Lung (tissue), 17 donors: ENCODE measurements at places on chromosomes 3 and 15. TPM values are rescaled to one million over a fixed set of nuclear protein-coding genes. Genes with fewer than 3 reads are reported as not detected.

GRCh38 chr3:31129241-31129640, 234.8 kb upstream of the GADL1 start:
- H3K36me3 ChIP-seq, result no peaks in the 10 kb centered on the region
- no peaks in the 10 kb centered on the region for H3K4me1 ChIP-seq
- H3K27ac ChIP-seq, result no peak overlapping the region
- no peaks in the 10 kb centered on the region for H3K27me3 ChIP-seq

DNA sequence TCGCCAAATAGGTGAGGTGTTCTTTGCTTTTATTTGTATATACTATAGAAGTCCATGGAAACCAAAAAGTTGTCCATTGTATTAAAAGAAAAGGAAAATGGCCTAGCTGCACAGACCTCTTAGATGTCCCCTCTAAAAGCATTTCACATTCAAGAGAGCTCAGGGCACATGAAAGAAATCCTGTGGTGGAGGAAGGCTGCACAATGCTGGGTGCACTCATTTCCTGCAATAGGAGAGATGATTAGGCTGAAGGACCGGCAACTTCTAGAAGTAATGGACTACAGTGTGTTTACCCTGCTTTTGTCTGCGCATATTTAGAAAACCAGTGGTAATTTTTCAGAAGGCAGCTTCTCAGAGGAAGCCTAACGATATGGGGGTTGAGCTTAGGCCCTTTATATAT, 25.4 kb downstream of the PPM1L start:
- no peak overlapping the region for H3K4me3 ChIP-seq
- no peaks in the 10 kb centered on the region for H3K36me3 ChIP-seq
- peaks cover 11% of the 10 kb centered on the region for H3K4me1 ChIP-seq
- H3K27ac ChIP-seq, result no peak overlapping the region

GRCh38 chr15:70121624-70122302, 24.0 kb upstream of the TLE3 start:
- H3K4me3 ChIP-seq, result no peak overlapping the region
- peak; percentile 70 for DNase-seq
- no peaks in the 10 kb centered on the region for H3K27me3 ChIP-seq
- no peaks in the 10 kb centered on the region for H3K36me3 ChIP-seq

DNA sequence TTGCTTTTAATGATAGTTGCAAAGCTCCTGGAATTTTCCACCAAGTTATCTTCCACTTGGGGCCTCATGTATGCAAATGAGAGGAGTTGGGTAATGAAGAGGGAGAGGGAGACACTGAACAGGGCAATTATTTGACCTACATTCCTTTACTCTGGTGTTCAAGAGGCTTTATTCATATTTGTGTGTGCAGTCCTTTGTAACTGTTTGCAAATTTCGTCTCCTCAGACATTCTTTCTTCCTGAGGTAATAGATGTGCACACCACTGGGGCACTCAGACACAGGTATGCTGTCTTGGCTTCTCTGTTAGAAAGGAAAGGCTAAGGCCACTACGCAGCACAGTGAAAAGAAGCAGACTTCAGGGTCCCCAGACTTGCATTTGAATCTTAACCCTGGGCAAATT, 189.7 kb upstream of the IL12A start:
- H3K4me3 ChIP-seq, result no peak overlapping the region
- no peak overlapping the region for H3K27ac ChIP-seq
- H3K27me3 ChIP-seq, result no peaks in the 10 kb centered on the region
- peak; percentile 72 for DNase-seq
- no peaks in the 10 kb centered on the region for H3K4me1 ChIP-seq

GRCh38 chr3:130374908-130375307, 29.4 kb downstream of the COL6A5 start:
- H3K4me1 ChIP-seq, result peaks cover 4% of the 10 kb centered on the region
- no peak overlapping the region for H3K4me3 ChIP-seq
- H3K27ac ChIP-seq, result no peak overlapping the region

- no peaks in the 10 kb centered on the region for H3K36me3 ChIP-seq
- H3K27me3 ChIP-seq, result no peaks in the 10 kb centered on the region
- no peaks in the 10 kb centered on the region for H3K4me1 ChIP-seq
- H3K27ac ChIP-seq, result no peak overlapping the region
- peak; percentile 49 for DNase-seq
These were observed 457.0 kb upstream of the ONECUT1 start for GRCh38 chr15:53247041-53247708.

DNA sequence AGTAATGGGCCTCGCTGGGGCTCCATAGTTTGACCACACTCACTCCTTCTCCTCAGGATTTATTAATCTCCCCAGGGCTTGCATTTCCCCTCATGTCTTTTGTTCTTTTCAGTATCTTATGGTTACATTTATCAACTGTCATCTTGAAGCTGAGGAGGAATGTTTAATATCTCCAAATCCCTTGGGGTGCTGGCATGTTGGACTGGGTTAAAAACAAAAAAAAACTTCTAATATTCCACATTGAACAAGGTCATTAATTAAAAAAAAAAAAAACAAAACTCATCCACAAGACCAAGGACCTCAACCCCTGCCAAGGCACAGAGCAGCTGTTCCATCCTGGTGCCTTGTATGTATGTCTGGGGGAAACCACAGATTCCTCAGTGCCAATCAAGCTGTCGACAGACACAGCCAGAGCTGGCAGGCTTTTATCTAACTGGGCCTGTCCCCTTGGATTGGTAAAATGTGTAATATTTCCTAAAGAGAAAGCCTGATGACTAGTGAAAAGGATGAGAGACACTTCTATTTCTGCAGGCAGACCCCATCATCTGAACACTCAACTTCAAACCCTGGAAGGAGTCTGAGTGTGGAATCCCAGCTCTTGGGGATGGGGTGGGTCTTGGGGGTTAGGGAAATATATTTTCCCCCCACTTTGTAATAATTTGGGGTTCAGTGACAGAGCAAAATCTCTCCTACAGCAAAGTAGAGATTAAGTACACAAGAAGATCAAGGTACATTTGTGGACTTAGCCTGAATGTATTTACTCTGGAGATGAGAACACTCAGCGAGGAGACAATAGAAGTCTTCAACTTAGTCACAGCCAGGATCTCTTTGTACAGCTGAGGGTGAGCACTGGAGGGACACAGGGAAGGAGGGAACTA, 69.1 kb downstream of the TTC23 start:
- H3K4me3 ChIP-seq, result no peak overlapping the region
- no peak for DNase-seq
- no peaks in the 10 kb centered on the region for H3K27me3 ChIP-seq
- peak overlapping the region; percentile 43 for H3K27ac ChIP-seq
- peaks cover 4% of the 10 kb centered on the region for H3K4me1 ChIP-seq
- peaks cover 7% of the 10 kb centered on the region for H3K36me3 ChIP-seq

GRCh38 chr3:161950318-161950868, 453.8 kb downstream of the OTOL1 start:
- no peak overlapping the region for H3K27ac ChIP-seq
- no peaks in the 10 kb centered on the region for H3K4me1 ChIP-seq
- DNase-seq, result peak; percentile 42
- H3K4me3 ChIP-seq, result no peak overlapping the region
- no peaks in the 10 kb centered on the region for H3K27me3 ChIP-seq
- H3K36me3 ChIP-seq, result no peaks in the 10 kb centered on the region

- DNase-seq, result no peak
- no peak overlapping the region for H3K4me3 ChIP-seq
- no peaks in the 10 kb centered on the region for H3K36me3 ChIP-seq
These were observed 5.4 kb upstream of the MASP1 start for GRCh38 chr3:187296911-187297310.

- no peak overlapping the region for H3K4me3 ChIP-seq
- no peaks in the 10 kb centered on the region for H3K36me3 ChIP-seq
- DNase-seq, result no peak
These were observed 368.0 kb upstream of the AGTR1 start for GRCh38 chr3:148329481-148330235.

- no peak overlapping the region for H3K4me3 ChIP-seq
- DNase-seq, result no peak
- no peak overlapping the region for H3K27ac ChIP-seq
- H3K4me1 ChIP-seq, result peaks cover 3% of the 10 kb centered on the region
- H3K27me3 ChIP-seq, result no peaks in the 10 kb centered on the region
These were observed 46.4 kb upstream of the KLF13 start for GRCh38 chr15:31280046-31280830.

DNA sequence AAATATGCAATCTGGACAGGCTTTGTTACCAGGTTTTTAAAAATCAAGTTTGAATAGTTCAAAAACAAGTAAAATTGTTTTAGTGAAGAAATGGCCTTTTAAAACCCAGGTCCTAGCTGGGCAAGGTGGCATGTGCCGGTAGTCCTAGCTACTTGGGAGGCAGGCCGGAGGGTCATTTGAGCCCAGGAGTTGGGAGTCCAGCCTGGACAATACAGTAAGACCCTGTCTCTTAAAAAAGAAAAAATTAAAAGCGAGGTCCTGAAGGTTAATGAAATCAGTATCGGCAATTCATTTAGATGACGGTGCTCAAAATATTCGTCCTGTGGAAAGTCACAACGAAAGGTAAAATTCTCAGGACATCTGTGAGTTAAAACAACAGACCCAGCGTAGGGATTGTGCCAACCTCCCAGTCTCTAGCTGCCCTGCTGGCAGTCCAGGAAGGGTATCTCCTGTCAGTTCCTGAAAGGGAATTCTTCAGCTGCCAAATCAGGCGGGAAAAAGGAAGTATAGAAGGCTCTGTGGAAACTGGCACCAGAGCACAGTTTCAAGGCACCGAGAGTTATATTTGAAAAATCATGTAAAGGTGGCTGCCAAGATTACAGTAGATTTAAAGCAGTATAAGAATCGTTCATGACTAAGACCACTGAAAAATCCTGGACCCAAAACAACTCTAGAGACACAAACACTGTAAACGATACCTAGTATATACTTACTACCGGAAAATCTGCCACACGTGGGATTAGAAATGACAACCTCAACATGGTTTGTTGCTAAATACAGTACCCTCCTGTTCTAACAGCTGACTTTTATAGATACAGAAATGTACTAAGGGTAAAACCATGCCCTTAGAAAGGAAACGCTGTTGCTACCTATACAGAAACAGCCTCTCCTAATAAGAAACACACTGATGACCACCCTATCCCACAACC, 1.2 kb upstream of the ABHD17C start:
- DNase-seq, result no peak
- H3K36me3 ChIP-seq, result no peaks in the 10 kb centered on the region
- H3K27ac ChIP-seq, result peak overlapping the region; percentile 78
- no peaks in the 10 kb centered on the region for H3K4me1 ChIP-seq
- H3K27me3 ChIP-seq, result no peaks in the 10 kb centered on the region

GRCh38 chr3:4543110-4543509, 50.0 kb downstream of the ITPR1 start:
- H3K27me3 ChIP-seq, result no peaks in the 10 kb centered on the region
- no peaks in the 10 kb centered on the region for H3K36me3 ChIP-seq
- peaks cover 6% of the 10 kb centered on the region for H3K4me1 ChIP-seq
- H3K4me3 ChIP-seq, result no peak overlapping the region

LTF gene
- total RNA-seq, result 102 TPM

IGF1R gene
- total RNA-seq, result 48.3 TPM

STXBP5L gene
- total RNA-seq, result not detected

NRROS gene
- 9.7 TPM for total RNA-seq

IGF2BP2 gene
- total RNA-seq, result 15.6 TPM

PLSCR1 gene
- 125 TPM for total RNA-seq

CAV3 gene
- total RNA-seq, result not detected

TYRO3 gene
- total RNA-seq, result 17.9 TPM
